PC-3 (cell line): ENCODE measurements at places on chromosomes 11 and 22.

- DNase-seq: no peak
These were observed 61.7 kb downstream of the FLI1 start for GRCh38 chr11:128755564-128755963.

DNA sequence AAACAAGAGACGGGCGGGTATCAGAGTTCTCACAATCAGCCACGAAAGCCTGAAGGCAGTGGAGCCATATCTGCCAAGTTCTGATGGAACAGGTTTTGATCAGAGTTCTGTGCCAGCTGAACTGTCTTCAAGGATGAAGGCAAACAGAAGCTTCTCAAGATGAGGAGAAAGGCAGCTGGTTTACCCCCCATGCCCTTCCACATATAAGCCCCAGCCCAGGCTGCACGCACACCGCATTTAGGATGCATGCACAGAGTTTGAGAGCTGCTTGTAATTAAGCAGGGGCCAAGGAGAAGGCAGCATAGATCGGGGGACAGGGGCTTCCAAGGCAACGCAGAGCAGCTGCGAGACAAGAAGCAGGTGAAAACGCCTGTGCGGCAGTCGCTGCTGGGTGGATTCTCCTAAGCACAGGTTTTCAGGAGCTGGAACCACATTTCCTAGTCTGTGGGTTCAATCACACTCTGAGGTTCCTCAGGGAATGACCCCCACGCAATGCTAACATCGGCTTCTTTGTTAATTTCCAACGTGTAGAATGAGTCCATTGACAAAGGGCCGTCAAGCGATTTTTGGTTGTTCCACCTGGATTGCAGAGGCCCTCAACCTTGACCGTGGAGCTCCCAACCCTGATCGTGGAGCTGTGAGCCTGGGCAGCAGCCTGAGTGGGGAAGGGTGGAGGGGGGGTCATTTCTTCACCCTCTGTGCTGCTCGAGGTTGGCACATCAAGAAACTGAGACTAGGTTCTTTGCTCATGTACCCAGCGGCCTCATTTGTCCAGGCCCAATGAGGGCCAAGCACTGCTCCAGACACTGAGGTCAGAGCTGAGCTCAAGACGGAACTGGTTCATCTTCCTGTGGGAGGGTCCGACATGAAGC lies 81.7 kb upstream of the SHISAL1 start:
- no peak for DNase-seq

DNA sequence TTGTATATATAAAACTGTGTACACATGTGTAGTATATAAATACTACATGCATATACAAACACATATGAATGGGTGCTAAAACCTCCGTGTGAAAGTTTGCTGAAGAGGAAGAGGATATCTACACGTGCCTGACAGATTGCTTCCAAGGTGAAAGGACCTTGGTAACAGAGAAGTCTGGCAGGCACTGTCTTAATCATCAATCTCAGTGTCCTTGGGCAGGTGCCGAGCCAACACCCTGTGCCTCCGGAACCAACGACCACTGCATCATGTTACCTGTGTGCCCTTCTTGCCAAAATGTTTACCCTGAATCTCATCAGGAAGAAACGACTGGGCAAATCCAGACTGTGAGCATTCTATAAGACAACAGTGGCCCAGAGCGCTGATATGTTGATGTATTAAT lies 15.0 kb downstream of the NAP1L4 start:
- DNase-seq: no peak

GRCh38 chr11:122140500-122140899 lies 24.5 kb upstream of the BLID start:
- peak; percentile 93 for DNase-seq

DNA sequence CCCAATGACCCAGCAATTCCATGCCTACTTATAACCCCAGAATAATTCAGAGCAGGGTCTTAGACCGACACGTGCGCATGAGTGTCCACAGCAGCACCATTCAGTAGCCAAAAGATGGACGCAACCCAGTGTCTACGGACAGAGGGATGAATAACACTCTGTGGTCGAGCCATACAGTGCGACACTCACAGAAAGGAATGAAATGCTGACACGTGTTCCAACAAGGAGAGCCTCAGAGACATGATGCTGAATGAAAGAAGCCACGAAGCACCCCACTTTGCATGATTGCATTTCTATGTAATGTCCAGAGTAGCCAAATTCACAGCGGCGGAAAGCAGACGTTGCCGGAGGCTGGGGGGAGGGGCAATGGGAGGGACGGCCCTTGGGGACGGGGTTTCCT lies 134.4 kb downstream of the CTTN start:
- no peak for DNase-seq

- DNase-seq: no peak
These were observed 7.0 kb downstream of the DRD4 start for GRCh38 chr11:643849-644738.
